LHCN-M2 (cell line): ENCODE measurements at places on chromosomes 7 and 10. TPM values are rescaled to one million over a fixed set of nuclear protein-coding genes. Genes with fewer than 3 reads are reported as not detected.

DNA sequence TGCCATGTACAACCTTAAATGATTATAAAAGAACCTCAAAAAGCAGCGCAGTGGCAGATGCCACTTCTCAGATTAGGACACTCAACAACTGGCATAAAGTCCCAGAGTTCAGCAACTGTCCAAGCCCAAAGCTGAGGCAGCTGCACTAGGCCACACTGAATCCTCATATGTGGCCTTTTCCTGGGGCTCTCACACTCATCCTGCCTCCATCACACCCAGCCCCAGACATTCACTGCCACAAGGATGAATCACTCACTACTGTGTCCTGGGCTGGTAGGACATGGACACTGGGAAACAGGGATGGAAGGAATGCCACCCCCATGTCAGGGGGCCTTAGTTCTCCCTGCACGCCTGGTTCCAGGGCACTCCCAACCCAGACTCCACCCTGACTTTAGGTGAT, 547.7 kb downstream of the TNS3 start:
- peak; percentile 63 for DNase-seq

GRCh38 chr7:6172224-6172909, 100.1 kb downstream of the CYTH3 start:
- DNase-seq, result peak; percentile 28

DNA sequence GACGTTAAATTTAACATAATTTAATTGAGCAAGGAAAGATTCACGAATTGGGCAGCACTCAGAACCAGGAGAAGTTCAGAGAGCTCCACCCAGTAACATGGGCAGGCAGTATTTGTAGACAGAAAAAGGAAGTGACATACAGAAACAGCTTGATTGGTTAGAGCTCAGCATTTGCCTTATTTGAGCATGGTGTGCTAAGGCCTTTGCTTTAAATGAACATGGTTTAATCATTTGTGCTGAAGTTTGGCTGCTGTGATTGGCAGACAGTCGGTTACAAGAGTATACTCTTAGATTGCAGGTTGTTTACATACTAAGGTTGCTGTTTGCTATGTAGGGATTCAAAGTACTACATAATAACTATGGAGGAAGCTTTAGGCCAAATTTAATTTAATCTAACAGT, 199.2 kb downstream of the MALRD1 start:
- DNase-seq, result no peak

Gene IFIT5
- total RNA-seq, result 32.1 and 40.5 TPM in 2 replicates

Gene NUTM2E
- total RNA-seq, result 0.06 TPM in 1 of 2 replicates, not detected in the other

Gene CTAGE6
- total RNA-seq, result not detected in 2 replicates

Gene LIPK
- total RNA-seq, result 0.17 TPM in 1 of 2 replicates, not detected in the other
